CD14-positive monocyte (primary cell): ENCODE measurements at places on chromosomes 12 and 14. TPM values are rescaled to one million over a fixed set of nuclear protein-coding genes. Genes with fewer than 3 reads are reported as not detected.

DNA sequence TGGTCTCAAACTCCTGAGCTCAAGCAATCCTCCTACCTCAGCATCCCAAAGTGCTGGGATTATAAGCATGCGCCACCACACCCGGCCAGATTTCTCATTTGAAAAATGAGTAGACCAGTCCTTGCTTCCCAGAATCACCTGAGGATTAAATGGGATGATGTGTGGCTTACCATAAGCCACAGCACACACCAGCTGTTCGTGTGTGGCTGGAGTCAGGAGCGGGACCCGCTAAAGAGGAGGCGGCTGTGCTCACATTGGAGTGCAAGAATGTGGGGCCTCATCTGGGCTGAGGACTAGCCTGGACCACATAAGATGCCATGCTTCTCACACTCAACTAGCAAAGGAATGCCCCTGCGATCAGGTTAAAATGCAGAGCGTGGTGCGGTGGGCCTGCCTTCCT lies 6.7 kb upstream of the ALDH2 start:
- H3K36me3 ChIP-seq = peaks cover 12% of the 10 kb centered on the region
- peaks cover 17% of the 10 kb centered on the region for H3K4me1 ChIP-seq
- no peak for DNase-seq
- no peak overlapping the region for H3K27ac ChIP-seq

- H3K27ac ChIP-seq = no peak overlapping the region
- peaks cover 73% of the 10 kb centered on the region for H3K36me3 ChIP-seq
- no peak overlapping the region for H3K4me3 ChIP-seq
- H3K27me3 ChIP-seq = no peaks in the 10 kb centered on the region
Observed at GRCh38 chr12:80805106-80805505, 88.4 kb downstream of the MYF5 start.

GRCh38 chr12:49537231-49537751 lies 1.5 kb upstream of the KCNH3 start:
- no peaks in the 10 kb centered on the region for H3K36me3 ChIP-seq

Gene SCN8A
- not detected in 2 replicates for polyA plus RNA-seq

DNA sequence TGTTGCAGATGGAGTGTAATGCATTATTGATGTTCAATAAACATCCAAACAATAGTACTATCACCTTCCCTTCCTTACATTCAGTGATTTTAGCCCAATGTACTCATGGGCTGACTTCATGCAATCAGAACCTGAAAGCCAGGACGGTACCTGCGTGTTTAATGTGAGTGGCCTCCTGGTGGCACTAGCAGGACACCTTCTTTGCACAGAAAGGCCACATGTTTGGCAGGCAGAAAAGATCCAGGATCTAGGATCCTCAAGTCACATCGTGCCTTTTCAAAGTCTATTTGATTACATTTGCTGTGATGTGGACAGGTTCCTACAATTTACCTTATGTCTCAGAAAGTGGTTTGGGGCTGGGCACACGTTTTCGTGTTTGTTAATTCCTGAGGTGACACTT lies 82.9 kb downstream of the NEDD1 start:
- no peak overlapping the region for H3K4me3 ChIP-seq
- no peak overlapping the region for H3K27ac ChIP-seq
- DNase-seq = no peak
- peaks cover 25% of the 10 kb centered on the region for H3K27me3 ChIP-seq

Gene KLRC3
- not detected in 2 replicates for polyA plus RNA-seq

Gene HOXC9
- polyA plus RNA-seq = not detected

GRCh38 chr14:22427771-22428231 lies 161.2 kb downstream of the DAD1 start:
- H3K27me3 ChIP-seq = no peaks in the 10 kb centered on the region
- H3K27ac ChIP-seq = peak overlapping the region; percentile 91
- H3K4me1 ChIP-seq = peaks cover 56% of the 10 kb centered on the region
- H3K4me3 ChIP-seq = peak overlapping the region; percentile 66
- DNase-seq = peak; percentile 71

Gene CCDC59
- 21.1 and 53.5 TPM in 2 replicates for polyA plus RNA-seq

Gene PPP1R36
- not detected in 2 replicates for polyA plus RNA-seq

Gene DCAF4
- 2.3 TPM for polyA plus RNA-seq

Gene E2F7
- not detected in 2 replicates for polyA plus RNA-seq

Gene KRT71
- polyA plus RNA-seq = not detected

DNA sequence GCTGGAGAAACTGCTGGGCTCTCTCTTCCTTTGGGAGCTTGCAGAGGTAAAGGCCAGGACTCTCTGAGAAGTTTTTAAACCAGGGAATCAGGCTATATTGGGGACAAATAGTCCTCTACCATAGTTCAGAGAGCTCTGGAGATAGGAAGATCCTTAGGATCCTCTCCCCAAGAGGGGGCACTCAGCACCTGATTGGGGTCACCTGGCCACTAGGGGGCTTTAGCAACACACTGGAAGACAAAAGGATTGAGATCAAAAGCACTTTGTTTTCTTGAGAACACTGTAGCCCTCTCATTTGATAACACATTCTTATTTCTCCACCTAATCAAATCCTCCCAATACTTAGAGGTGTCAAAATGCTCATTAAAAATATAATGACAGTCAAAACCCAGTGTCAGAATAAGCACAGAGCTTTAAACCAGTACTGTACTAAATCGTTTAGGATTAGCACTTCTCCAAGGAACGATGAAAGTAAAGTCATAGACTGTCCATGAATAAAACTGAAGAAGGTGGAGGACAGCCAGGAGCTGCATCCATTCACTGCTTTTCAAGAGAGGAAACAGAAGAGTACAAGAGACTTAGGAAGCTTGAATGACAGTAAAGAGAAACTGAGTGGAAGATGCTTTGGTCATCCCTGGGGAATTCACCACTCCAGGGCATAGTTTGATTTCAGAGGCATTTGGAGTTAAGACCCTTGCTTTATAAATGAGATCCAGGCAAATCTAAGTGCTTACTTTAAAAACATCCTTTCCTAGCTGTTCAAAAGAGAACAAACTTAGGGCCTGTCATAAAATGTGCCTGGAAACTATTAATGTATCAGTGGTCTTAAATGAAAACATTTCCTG lies 26.5 kb downstream of the BMP4 start:
- H3K4me3 ChIP-seq = no peak overlapping the region
- no peak overlapping the region for H3K27ac ChIP-seq
- H3K27me3 ChIP-seq = no peaks in the 10 kb centered on the region
- H3K4me1 ChIP-seq = no peaks in the 10 kb centered on the region

GRCh38 chr12:10829994-10830393 lies 3.8 kb upstream of the TAS2R10 start:
- no peak overlapping the region for H3K4me3 ChIP-seq
- DNase-seq = no peak
- no peaks in the 10 kb centered on the region for H3K36me3 ChIP-seq
- no peaks in the 10 kb centered on the region for H3K4me1 ChIP-seq

GRCh38 chr14:100804558-100805309 lies 21.2 kb upstream of the MEG3 start:
- DNase-seq = no peak
- H3K4me1 ChIP-seq = no peaks in the 10 kb centered on the region
- peaks cover 12% of the 10 kb centered on the region for H3K27me3 ChIP-seq

DNA sequence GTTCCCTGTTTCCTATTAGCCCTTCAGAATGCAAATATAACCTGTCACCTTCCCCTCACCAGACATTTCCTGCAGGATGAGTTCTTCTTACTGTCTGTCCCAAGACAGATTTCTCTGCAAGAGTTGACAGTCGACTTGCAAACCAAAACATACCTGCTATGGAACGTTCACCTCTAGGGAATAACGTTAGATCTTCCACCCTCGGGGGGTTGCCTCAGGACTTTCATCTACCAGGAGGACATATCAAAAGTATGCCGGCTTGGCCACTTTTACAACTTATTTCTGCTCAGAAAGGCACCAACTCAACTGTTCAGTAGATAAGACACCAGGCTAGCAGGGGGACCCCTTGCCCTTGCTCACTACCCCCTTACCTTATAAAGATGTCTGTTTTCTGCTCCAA lies 92.5 kb downstream of the DAAM1 start:
- H3K36me3 ChIP-seq = no peaks in the 10 kb centered on the region
- H3K4me3 ChIP-seq = no peak overlapping the region
- no peak overlapping the region for H3K27ac ChIP-seq
- no peak for DNase-seq
- no peaks in the 10 kb centered on the region for H3K27me3 ChIP-seq

DNA sequence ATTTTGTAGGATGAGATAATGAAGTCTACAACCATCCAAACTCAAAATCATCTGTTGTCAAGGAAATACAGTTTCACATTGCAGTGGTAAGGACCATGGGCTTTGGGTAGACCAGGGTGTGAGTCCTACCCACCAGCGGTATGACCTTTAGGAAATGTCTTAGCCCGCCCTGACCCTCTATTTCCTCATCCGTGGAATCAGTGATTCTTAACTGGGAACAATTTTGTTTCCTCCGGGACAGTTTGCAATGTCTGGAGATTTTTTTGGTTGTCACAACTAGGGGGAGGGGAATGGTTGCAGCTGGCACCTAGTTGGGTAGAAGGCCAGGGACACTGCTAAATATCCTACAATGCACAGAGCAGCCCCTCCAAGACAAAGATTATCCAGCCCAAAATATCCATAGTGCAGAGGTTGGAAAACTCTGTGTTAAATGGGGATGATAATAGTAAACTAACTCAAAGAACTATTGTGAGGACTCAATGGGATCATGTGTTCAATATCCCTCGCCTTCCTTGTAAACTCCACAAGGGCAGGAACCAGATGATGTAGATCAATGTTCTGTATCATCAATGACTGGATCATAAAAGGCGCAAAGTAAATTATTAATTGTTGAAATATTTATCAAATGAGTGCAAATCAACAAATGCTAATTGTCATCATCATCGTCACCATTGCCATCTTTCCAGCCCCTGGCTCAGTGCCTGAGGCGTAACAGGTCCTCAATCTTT lies 15.7 kb upstream of the IFT81 start:
- H3K36me3 ChIP-seq = no peaks in the 10 kb centered on the region
- no peak overlapping the region for H3K4me3 ChIP-seq
- peaks cover 42% of the 10 kb centered on the region for H3K4me1 ChIP-seq
- DNase-seq = no peak
- H3K27me3 ChIP-seq = no peaks in the 10 kb centered on the region
- no peak overlapping the region for H3K27ac ChIP-seq

Gene AVPR1A
- not detected for polyA plus RNA-seq

- H3K27ac ChIP-seq = no peak overlapping the region
- H3K4me1 ChIP-seq = no peaks in the 10 kb centered on the region
- H3K4me3 ChIP-seq = no peak overlapping the region
- H3K36me3 ChIP-seq = no peaks in the 10 kb centered on the region
Observed at GRCh38 chr14:41355866-41356265, 250.8 kb upstream of the LRFN5 start.

Gene KRT80
- 0.31 and 0.37 TPM in 2 replicates for polyA plus RNA-seq

GRCh38 chr12:54262403-54262925 lies 17.5 kb downstream of the CBX5 start:
- no peaks in the 10 kb centered on the region for H3K36me3 ChIP-seq
- peaks cover 25% of the 10 kb centered on the region for H3K4me1 ChIP-seq
- no peaks in the 10 kb centered on the region for H3K27me3 ChIP-seq
- DNase-seq = no peak
- peak overlapping the region; percentile 58 for H3K27ac ChIP-seq
- H3K4me3 ChIP-seq = no peak overlapping the region

Gene CKAP4
- polyA plus RNA-seq = 59.4 TPM

DNA sequence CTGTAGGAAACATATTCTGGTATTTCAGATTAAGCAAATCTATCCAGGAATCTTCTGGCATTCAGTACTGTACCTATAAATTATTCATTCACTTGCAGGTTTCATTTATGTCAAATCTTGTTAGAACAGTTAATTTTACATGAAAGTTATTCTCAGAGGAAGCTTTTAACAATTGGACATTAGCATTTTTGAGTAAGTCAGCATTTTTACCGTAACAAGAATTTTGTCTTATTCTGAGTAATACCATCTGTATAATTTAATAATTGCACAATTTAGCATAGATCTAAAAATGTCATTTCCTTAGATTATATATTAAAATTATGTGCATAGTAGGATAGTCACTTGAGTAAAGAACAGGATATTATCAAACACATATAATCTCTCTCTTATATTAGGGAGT lies 764.8 kb upstream of the LRFN5 start:
- H3K27me3 ChIP-seq = no peaks in the 10 kb centered on the region
- H3K36me3 ChIP-seq = no peaks in the 10 kb centered on the region
- no peak for DNase-seq
- H3K4me1 ChIP-seq = no peaks in the 10 kb centered on the region

Gene TNFAIP2
- polyA plus RNA-seq = 41.5 TPM

Gene TPH2
- not detected for polyA plus RNA-seq

Gene RPGRIP1
- 7.4 TPM for polyA plus RNA-seq

GRCh38 chr14:35818346-35819115 lies 7.6 kb upstream of the BRMS1L start:
- H3K36me3 ChIP-seq = no peaks in the 10 kb centered on the region
- H3K27me3 ChIP-seq = no peaks in the 10 kb centered on the region
- no peak overlapping the region for H3K27ac ChIP-seq
- DNase-seq = no peak
- H3K4me3 ChIP-seq = no peak overlapping the region

DNA sequence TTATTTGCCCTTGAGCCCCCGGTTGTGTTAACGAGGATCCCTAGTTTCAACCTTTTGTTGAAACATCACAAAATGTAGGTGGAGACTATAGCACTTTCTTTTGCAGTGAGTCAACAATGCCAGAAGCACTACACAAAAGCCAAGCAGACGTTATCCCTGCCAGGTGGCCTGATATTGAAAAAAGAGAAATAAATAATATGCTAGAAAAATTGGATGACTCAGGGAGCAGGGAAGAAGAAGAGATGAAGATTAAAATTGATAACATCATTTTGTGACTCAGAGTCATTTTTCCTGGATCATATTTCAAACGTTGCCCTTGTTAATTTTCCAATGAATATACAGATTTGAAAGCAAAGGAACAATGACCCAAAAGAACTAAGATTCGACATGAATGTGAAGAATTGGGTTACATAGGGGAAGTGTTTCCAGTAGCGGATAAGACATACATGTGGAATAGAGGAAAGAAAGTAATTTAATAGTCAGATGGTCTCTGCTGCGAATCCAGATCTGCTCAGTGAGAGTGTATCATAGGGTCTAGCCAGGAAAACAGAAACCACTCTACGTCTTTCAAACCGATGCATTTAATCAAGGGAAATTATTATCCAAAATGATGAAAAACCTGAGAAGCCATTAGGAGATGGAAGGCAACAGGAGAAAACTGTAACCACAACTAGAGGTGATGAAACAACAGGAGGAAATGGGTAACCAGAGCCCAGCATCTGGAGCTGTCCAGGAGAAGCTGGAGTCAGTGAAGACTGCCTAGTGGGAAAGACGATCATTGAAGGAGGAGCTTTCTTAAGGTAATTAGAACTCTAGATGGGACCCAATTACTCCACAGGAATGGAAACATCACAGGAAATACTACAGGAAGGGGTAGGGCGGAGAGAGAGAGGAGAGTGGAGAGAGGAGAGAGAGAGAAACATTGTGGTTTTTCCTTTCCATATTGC lies 57.9 kb downstream of the RERG start:
- H3K36me3 ChIP-seq = no peaks in the 10 kb centered on the region
- DNase-seq = no peak
- H3K4me1 ChIP-seq = no peaks in the 10 kb centered on the region
- no peak overlapping the region for H3K4me3 ChIP-seq
- no peak overlapping the region for H3K27ac ChIP-seq
- no peaks in the 10 kb centered on the region for H3K27me3 ChIP-seq

Gene ITGA7
- polyA plus RNA-seq = 0.55 TPM
